ENCODE measurements at places on chromosomes 3 and 15.

DNA sequence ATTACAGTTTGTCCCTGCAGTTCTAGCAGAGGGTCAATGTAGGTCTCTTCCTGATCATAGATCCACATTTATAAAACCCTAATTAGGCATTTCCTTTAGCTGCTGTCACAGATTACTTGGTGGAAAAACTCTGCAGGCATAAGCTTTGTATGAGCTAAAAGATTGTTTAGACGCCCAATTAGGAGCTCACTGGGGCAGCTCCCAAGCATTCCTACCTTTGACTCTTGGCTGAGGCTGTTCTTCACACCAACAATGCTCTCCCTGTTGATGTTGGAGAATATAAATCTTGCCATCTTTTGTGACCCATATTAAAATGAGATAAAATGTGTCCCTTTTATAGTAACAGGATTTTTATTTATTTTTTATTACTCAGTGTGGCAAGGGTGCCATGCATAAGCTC lies 148.3 kb upstream of the TRIM42 start:
- DNase-seq, result no peak

- no peak for DNase-seq
Observed at GRCh38 chr15:40594429-40594836, 384 bp downstream of the KNL1 start.

DNA sequence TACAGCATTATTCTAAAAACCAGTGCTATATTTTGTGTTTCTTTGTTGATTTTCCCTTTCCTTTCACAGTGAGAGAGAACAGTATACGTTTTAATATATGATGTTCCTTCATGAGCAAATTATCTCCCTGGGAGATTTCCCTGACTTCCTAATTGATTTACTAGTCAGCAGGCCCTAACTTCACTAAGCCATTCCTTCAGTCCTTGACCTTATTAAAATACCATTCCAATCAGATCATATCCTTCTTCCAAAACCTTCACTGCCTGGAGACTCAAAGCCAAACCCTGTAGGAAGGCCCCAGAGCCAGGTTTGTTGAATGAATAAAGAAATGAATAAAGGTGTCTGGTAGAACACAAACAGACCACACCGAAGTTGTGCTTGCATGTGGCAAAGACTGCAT lies 43.8 kb upstream of the ARHGEF3 start:
- DNase-seq, result no peak

DNA sequence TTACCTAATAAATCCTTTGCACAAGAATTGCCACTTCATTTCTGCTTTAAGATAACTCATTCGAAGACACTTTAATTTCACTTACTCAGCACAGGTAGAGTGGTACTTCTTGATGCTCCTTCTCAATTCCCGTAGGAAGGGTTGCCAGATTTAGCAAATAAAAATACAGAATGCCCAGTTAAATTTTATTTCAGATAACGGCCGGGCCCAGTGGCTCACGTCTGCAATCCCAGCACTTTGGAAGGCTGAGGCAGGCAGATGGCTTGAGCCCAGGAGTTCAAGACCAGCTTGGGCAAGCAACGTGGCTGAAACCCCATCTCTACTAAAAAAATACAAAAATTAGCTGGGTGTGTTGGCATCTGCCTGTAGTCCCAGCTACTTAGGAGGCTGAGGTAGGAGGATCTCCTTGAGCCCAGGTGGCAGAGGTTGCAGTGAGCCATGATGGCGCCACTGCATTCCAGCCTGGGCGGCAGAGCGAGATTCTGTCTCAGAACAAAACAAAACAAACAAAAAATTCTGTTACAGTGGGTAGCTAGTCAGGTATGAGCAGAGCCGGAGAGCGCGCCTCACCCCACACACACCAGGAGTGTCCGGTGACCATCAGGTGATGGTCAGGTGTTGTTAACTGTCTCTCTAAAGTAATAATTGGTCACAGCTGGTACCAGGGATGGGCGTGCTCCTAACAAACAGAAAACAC lies 92.8 kb downstream of the DNAH12 start:
- no peak for DNase-seq

All from common myeloid progenitor, CD34-positive (primary cell).